ENCODE measurements at places on chromosomes 4 and X.

DNA sequence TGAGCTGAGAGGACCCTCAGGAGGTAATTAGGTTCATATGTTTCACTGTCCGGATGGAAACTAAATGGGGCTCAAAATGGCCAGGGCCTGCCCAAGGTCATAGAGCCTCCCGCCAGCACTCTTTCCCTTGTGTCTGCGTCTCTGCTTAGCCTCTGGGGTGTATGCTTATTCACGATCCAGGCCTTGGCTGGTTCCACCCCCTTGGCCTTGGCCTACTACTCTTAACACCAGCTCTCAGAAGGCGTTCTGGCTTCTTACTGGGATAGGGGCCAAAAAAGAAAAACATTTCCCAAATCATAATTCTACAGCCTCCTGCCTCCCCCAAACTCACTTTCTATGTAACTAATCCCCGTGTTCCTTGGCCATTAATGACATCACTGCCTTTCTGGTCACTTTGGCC lies 68.8 kb downstream of the RTL5 start:
- DNase-seq, result no peak

DNA sequence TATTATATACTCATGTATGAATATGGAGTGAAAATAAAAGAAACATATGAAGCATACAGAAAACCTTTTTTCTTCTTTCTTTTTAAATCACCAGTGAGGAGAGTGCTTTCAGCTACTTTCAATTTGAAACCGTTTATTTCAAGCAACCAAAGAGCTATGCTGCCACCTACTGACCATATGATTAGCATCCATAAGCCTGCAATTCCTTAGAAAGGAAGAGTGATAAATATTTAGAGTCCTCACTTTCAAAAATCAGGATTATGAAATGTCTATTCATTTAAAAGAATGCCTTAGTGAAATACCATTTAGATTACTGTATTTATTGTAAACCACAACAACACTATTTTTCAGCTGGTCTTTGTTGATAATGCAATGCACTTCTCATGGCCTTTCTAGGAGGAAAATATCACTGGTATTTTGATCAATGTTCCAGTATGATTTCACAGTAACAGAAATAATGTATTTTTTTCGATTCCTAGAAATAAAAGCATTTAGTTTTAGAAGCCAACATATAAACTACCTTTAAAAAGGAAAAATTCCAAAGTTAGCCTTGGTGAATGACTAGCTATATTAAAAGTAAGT lies 667.6 kb downstream of the PCDH18 start:
- DNase-seq, result no peak

DNA sequence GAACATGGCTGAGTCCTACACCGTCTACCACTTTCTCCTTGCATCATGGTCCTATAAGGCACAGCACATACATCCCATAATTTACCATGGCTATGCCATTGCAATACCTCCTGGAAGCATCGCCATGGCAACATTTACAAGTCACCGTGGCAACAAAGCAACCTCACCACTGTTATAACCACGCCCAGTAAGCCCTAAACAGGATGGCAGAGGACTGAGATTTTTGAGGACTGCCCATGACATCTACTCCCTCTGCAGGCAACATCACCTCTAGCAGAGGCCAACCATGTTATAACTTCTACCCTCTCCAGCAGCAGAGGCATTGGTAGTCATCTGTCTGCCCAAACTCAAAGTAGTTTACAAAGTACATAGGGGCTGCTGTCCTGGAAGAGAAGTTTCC lies 29.7 kb downstream of the BCOR start:
- no peak for DNase-seq

GRCh38 chr4:98406819-98407218 lies 145.6 kb downstream of the RAP1GDS1 start:
- no peak for DNase-seq

DNA sequence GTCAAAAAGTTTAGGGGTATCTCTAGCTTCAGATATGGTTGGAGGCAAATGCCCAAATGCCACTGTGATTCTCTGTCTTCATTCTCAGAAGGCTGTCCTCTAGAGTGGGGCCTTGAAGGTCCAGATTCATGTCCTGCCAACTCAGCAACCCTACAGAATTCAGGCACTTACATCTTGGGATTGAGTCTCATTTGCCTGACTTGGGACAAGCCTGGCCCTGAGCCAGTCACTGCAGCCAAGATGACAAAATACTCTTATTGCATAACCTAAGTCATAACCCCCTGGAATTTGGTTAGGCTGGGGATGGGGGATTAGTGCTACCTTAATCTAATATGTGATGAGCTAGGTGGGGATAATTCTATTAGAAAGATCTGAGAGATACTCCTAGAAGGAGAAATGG lies 100.5 kb downstream of the AREG start:
- DNase-seq, result no peak

GRCh38 chr4:18366892-18367291 lies 345.3 kb upstream of the LCORL start:
- no peak for DNase-seq

DNA sequence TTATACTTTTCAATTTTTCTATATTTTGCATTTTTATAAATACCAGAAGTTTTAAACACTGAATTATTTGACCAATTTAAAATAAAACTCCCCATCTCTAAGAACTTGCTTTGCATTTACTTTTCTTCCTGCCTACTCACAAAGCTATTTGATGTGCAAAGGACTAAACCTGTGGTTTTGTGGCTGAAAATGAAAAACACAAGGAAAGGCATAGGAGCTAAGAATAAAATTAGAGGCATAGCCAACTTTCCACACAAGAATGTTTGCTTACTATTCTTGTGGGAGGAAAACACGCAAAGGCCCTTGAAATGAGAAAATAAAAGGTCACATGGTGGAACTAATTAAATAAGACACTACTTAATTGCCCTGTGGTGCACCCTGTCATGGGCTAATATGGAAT lies 221.2 kb downstream of the KLHL13 start:
- DNase-seq, result no peak

GRCh38 chr4:61532336-61533000 lies 332.3 kb downstream of the ADGRL3 start:
- no peak for DNase-seq

GRCh38 chr4:90456891-90457290 lies 329.7 kb downstream of the CCSER1 start:
- DNase-seq, result no peak

DNA sequence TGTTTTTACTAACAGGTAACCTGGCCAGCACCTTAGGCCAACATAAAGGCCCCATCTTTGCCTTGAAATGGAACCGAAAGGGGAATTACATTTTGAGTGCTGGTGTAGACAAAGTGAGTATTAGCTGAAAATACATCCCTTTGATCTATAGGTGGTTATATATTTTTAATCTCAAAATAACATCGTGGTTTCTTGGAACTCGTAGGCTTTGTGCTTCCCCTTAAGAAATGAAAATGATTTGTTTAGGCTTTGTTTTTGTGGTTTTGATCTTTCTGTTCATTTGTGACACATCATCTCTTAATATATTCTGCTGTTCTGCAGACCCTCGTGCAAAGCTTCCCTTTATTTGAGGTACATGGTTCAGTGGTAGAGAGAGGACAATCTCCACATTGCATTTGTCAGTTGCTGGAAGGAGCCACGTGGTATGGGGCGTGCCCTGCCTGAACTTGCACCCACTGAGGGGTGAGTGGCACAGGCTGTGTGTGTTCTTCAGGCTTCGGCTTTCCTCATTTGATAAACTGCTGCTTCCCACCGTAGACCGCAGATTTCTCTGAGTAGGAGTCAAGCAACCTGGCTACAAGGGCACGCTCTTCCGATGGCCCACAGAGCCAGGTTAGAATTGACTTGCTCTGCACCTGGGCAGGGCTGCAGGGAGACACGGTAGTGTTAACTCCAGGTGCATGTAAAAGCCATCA lies 72.2 kb downstream of the GPR143 start:
- no peak for DNase-seq

- DNase-seq, result no peak
Observed at GRCh38 chr4:151785484-151786157, 24.8 kb upstream of the GATB start.

DNA sequence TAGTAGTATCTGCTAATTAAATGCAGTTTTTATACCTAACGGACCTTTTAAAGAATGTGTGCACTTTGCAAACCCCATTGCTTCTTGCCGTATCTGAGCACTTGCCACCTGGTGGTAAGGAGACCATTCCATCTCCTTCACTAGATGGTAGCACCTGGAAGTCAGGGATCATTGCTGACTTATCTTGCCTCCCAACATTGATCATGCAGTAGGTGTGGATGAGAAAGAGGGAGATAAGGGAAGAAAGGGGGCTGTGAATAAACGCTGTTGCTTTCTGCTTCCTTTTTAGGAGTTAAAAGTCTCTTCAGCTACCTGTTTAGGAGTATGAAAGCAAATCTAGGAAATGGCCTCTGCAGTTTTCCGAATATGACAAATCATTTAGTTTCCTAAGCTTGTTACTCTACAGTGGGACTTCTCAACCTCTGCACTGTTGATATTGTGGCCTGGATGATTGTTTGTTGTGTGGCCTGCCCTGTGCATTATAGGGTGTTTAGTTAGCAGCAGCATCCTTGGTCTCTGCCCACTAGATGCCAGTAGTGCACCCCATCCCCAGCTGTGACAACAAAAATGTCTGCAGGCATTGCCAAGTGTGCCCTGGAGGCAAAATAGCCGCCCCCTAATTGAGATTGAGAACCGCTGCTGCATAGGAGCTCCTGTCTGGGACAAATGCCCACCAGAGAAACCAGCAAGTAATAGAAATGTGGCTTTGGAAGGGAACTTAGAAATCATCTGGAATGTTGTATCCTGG lies 38.8 kb downstream of the GAB1 start:
- no peak for DNase-seq

DNA sequence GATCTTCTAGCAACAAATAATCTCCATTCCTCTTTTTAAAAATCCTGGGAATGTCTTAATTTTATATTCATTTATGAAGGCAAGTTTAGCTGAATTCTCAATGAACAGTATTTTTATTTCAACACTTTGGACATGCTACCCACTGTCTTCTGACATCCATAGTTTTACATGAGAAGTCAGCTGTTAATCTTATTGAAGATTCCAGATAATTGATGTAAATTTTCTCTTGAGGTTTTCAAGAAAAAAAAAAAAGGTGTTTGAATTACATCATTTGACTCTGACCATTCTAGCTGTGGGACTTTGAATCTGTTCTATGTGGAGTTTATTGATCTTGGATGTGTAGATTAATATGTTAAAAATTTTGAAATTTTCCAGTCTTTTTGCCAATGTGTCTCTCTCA lies 28.0 kb downstream of the PDHA2 start:
- no peak for DNase-seq

- DNase-seq, result no peak
Observed at GRCh38 chr4:70531981-70532380, 13.6 kb downstream of the AMTN start.

- no peak for DNase-seq
Observed at GRCh38 chr4:182286035-182286434, 42.8 kb downstream of the TENM3 start.

GRCh38 chr4:119040694-119041185 lies 94.9 kb upstream of the MYOZ2 start:
- no peak for DNase-seq

DNA sequence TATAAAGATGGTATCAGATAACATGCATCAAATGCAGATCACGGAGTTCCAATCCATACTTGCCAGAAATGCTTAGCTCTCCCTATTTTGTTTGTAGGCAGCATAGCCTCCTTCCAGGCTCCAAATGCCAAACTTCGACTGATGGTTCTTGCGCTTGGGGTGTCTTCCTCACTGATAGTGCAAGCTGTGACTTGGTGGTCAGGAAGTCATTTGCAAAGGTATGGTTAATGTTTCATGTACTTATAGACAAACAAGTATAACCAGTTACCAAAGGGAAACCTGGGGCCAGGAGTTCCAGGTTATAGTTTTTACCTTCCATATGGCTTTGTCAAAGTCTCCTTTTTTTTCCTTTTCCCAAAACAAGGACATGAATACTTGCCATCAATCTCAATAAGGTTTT lies 5.3 kb downstream of the CWH43 start:
- DNase-seq, result no peak

Data from activated naive CD8-positive, alpha-beta T cell treated with anti-CD3 and anti-CD28 coated beads, Interleukin-2, amount 50 U/mL, for 16 hours (primary cell).